ENCODE measurements at places on chromosomes 4 and X. TPM values are rescaled to one million over a fixed set of nuclear protein-coding genes. Genes with fewer than 3 reads are reported as not detected.

CXCL3 gene
- total RNA-seq, result 0.48 TPM

- no peaks in the 10 kb centered on the region for H3K36me3 ChIP-seq
- H3K4me3 ChIP-seq, result no peak overlapping the region
- no peaks in the 10 kb centered on the region for H3K4me1 ChIP-seq
- DNase-seq, result no peak
Measured at GRCh38 chr4:11615601-11616000, 186.9 kb upstream of the HS3ST1 start.

- no peak overlapping the region for H3K4me3 ChIP-seq
- H3K4me1 ChIP-seq, result no peaks in the 10 kb centered on the region
- no peaks in the 10 kb centered on the region for H3K36me3 ChIP-seq
Measured at GRCh38 chr4:136643416-136643815, 888.9 kb downstream of the PCDH18 start.

- H3K27me3 ChIP-seq, result no peaks in the 10 kb centered on the region
- no peak overlapping the region for H3K4me3 ChIP-seq
- DNase-seq, result no peak
- H3K36me3 ChIP-seq, result no peaks in the 10 kb centered on the region
- no peak overlapping the region for H3K27ac ChIP-seq
Measured at GRCh38 chrX:130836447-130836846, 66.6 kb downstream of the ENOX2 start.

MCF2 gene
- total RNA-seq, result 1.7 TPM

SLC49A3 gene
- total RNA-seq, result 2.9 TPM

DNA sequence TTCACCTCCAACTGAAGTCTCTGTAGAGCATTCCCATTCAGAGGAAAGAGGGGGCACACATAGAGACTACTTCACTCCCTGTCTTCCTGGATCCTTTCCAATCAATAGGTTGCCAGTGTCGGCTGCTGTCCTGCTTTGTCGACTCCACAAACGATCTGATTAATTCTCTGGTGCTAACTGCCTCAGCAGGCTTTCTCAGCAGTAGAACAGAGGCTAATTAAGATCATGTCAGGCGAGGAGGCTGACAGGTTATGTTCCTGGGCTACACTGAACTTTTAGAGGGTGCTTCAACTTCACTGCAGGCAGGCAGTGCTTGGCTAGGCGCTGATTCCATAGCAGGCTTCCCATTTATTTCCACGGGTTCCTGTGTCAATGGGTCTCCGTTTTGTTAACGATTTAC lies 79.2 kb downstream of the GRIA3 start:
- no peak for DNase-seq
- no peaks in the 10 kb centered on the region for H3K4me1 ChIP-seq
- no peak overlapping the region for H3K27ac ChIP-seq
- no peak overlapping the region for H3K4me3 ChIP-seq
- no peaks in the 10 kb centered on the region for H3K36me3 ChIP-seq
- no peaks in the 10 kb centered on the region for H3K27me3 ChIP-seq

DNA sequence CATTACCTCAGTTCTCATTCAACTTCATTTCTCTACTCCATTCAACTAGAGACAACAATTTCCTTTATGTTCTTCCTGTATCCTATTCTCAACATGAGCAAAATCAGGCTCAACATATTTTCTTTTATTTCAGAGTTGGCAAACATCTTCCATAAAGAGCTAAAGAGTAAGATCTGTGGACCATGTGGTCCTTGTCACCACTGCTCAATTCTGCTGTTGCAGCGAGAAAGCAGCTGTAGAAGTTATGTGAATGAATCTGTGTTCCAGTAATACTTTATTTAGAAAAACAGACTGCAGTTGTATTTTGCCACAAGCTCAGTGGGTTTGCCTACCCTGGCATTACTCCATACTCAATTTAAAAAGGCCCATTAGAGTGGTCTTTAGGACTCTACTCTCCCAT lies 2057.3 kb downstream of the ARAP2 start:
- no peaks in the 10 kb centered on the region for H3K27me3 ChIP-seq
- H3K27ac ChIP-seq, result no peak overlapping the region
- no peak overlapping the region for H3K4me3 ChIP-seq

CAPN6 gene
- 1.7 TPM for total RNA-seq

GRCh38 chrX:100085846-100086245 lies 324.2 kb downstream of the PCDH19 start:
- H3K27ac ChIP-seq, result no peak overlapping the region
- DNase-seq, result no peak
- no peaks in the 10 kb centered on the region for H3K27me3 ChIP-seq
- no peaks in the 10 kb centered on the region for H3K4me1 ChIP-seq
- no peaks in the 10 kb centered on the region for H3K36me3 ChIP-seq

HS6ST2 gene
- 29.0 TPM for total RNA-seq

DUSP21 gene
- total RNA-seq, result not detected

GRCh38 chrX:107542500-107542899 lies 85.8 kb upstream of the PRPS1 start:
- no peak overlapping the region for H3K27ac ChIP-seq

DNA sequence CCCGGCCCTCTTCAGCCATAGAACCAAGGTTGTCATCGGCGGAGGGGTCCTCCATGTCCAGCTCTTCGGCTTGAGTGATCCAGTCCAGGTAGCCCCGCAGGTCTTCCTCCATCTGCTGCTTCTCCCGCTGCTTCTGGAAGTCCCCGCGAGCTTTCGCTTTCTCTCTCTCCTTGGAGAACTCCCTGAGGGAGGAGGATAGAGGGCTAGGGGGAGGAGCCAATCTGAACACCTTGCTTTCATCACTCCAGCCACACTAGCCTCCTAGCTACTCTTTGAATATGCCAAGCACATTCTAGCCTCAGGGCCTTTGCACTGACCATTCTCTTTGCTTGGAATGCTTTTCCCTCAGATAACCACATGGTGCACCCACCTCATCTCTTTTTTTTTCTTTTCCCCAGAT lies 6.2 kb downstream of the CACNA1F start:
- no peak for DNase-seq
- H3K27ac ChIP-seq, result no peak overlapping the region
- no peaks in the 10 kb centered on the region for H3K4me1 ChIP-seq
- no peaks in the 10 kb centered on the region for H3K36me3 ChIP-seq
- H3K4me3 ChIP-seq, result no peak overlapping the region

DNA sequence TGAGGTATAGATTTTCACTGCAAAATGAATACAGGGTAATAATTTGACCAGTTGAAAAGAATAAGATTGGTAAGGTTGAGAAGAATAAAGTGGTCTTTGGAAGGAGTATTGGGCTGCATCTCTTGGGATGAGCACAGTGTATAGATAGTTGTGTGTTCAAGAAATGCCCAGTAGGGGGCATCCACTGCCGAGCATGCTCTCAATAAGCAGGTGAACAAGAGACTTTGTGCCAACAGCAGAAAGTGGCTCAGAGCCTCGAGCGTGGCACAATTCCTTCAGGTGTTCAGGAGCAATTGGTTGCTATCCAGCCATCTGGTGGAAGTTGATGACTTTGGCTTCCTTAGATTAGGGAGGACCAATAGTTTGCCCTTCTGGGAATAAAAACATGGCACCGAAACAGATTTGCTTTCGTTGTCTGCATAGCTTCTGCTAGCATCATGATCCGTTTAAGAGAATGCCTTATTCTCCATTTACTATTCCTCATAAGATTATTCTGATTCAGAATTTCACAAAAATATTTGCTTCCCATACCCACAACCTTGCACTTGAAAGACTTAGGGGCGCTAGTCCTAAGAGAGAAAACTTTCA lies 258.1 kb upstream of the NEIL3 start:
- H3K27me3 ChIP-seq, result no peaks in the 10 kb centered on the region
- H3K27ac ChIP-seq, result no peak overlapping the region
- no peak for DNase-seq
- H3K36me3 ChIP-seq, result no peaks in the 10 kb centered on the region
- no peak overlapping the region for H3K4me3 ChIP-seq
- H3K4me1 ChIP-seq, result peaks cover 3% of the 10 kb centered on the region

DNA sequence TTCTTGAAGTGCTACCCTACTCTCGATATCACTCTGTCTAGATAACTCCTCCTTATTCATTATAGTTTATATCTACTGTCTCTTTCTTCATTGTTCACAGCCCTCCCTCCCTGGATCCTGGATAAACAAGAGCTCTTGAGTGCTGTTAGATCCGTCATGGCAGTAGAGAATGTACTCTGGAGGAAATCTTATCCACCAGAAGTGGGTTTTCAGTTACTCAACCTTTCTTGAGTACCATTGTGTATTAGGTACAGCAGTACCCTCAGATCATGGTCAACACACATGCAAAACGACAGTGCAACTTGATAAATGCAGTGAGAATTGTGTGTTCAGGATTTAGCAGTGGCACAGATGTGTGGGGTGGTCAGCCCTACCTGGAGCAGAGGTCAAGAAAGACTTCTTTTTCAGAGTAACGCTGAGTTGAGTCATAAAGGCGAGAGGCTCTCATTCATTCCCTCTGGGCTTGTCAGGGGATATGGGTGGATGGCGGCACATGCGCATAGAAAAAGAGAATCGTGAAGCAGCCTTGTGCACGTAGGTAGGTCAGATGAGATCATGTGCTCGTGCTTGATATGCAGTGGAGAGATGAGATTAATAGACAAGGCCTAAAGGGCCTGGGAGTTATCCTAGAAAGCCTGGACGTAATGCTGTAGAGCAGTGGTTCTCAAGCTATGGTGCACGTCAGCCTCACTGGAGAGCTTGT lies 89.5 kb downstream of the SNX25 start:
- H3K27ac ChIP-seq, result no peak overlapping the region
- no peak for DNase-seq
- no peaks in the 10 kb centered on the region for H3K36me3 ChIP-seq
- H3K27me3 ChIP-seq, result no peaks in the 10 kb centered on the region
- H3K4me3 ChIP-seq, result no peak overlapping the region
- H3K4me1 ChIP-seq, result no peaks in the 10 kb centered on the region

DNA sequence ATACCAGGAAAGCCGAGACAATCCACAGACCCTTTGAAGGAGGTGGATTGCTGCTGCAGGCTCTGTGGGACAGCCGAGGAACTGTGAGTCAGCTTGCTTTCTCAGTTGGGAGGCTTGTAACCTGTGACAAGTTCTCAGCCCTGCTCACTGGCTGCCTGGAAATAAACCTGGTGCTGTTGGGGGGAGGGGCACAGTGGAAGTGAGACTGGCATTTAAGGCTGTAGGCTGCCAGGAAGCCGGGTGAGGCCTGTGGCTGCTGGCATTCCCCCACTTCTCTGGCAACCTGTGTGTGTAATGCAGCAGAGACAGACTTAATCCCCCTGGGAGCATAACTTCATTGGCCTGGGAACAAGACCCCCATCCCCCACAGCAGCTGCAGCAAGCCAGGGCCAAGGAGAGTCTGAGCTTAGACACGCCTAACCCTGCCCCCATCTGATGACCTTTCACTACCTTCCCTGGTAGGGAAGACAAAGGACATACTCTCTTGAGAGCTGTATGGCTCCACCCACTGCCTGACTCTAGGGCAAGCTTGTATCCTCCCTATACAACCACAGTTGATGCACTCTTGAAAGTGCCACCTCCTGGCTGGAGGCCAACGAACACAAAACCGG lies 64.1 kb downstream of the ALPK1 start:
- H3K36me3 ChIP-seq, result no peaks in the 10 kb centered on the region
- no peak for DNase-seq
- no peak overlapping the region for H3K27ac ChIP-seq
- no peaks in the 10 kb centered on the region for H3K27me3 ChIP-seq
- no peak overlapping the region for H3K4me3 ChIP-seq

DNA sequence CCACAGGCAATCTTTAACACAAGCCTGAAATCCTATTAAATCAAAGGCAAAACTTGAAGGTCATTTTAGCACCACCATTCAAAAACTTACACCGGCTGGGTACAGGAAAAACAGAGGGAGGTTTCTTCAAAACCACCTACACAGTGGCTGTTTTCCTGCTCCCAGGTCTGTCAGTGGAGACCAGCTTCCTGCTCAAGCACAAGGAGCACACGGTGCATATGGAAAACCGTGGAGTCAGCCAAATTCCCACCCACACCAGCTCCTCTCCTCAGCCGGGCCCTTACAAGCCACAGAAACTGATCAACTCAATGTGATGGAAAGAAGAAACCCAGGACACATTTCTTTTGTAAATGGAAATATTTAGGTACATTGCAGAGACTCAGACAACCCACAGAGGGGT lies 14.3 kb upstream of the FAM241A start:
- no peak overlapping the region for H3K4me3 ChIP-seq
- DNase-seq, result no peak
- no peak overlapping the region for H3K27ac ChIP-seq
- no peaks in the 10 kb centered on the region for H3K4me1 ChIP-seq

- no peak overlapping the region for H3K27ac ChIP-seq
- DNase-seq, result no peak
- H3K36me3 ChIP-seq, result no peaks in the 10 kb centered on the region
- no peaks in the 10 kb centered on the region for H3K27me3 ChIP-seq
Measured at GRCh38 chrX:111519215-111519614, 7.8 kb downstream of the SERTM2 start.

DNA sequence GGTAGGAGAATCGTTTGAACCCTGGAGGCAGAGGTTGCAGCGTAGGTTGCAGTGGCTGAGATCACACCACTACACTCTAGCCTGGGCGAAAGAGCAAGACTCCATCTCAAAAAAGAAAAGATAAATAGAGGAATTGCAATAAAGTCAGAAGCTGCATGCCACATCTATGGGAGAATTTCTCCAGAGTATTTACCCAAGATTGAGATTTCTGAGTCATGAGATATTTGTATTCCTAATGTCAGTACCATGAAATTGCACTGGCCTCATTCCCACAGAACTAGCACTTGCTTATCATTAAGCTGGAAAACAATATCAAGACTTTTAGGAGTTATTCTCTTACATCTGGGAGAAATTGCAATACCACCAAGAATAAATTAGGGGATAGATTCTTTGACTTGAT lies 37.4 kb downstream of the ASIC5 start:
- no peak overlapping the region for H3K4me3 ChIP-seq
- no peaks in the 10 kb centered on the region for H3K36me3 ChIP-seq
- no peaks in the 10 kb centered on the region for H3K27me3 ChIP-seq
- H3K27ac ChIP-seq, result no peak overlapping the region
- H3K4me1 ChIP-seq, result no peaks in the 10 kb centered on the region

SLC9B1 gene
- total RNA-seq, result 2.0 TPM

DNA sequence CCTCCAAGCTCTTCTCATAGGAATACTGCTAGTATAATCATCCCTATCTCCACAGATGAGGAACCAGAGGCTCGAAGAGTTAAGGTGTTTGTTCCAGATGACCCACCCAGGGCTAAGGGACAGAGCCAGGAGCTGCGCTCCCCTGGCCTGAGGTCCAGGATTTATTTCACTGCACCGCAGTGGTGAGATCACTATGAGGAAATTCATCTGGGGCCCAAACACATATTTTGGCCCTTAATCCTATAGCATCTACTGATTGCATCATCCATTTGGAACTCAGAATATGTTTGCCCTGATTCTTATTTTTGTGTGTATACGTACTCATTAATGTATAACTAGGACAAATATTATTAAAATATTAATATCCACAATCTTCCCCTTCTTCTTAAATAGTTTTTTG lies 100.1 kb upstream of the RBPJ start:
- H3K27ac ChIP-seq, result no peak overlapping the region
- H3K36me3 ChIP-seq, result no peaks in the 10 kb centered on the region
- DNase-seq, result no peak

GAB1 gene
- 32.3 TPM for total RNA-seq

GRCh38 chr4:186061921-186062320 lies 7.0 kb upstream of the TLR3 start:
- no peak overlapping the region for H3K4me3 ChIP-seq
- H3K36me3 ChIP-seq, result no peaks in the 10 kb centered on the region
- H3K27me3 ChIP-seq, result no peaks in the 10 kb centered on the region
- H3K27ac ChIP-seq, result no peak overlapping the region
- DNase-seq, result no peak
- H3K4me1 ChIP-seq, result no peaks in the 10 kb centered on the region

GRCh38 chr4:2617955-2618354 lies 81.5 kb downstream of the FAM193A start:
- H3K4me3 ChIP-seq, result no peak overlapping the region
- no peak for DNase-seq
- peaks cover 9% of the 10 kb centered on the region for H3K4me1 ChIP-seq
- H3K27me3 ChIP-seq, result no peaks in the 10 kb centered on the region
- no peaks in the 10 kb centered on the region for H3K36me3 ChIP-seq

Data from ovary (tissue), 10 donors.